Spleen (tissue), 13 donors: ENCODE measurements at places on chromosomes 4 and X. TPM values are rescaled to one million over a fixed set of nuclear protein-coding genes. Genes with fewer than 3 reads are reported as not detected.
A peak's percentile ranks its signal among the peaks of the same experiment; 100 is the strongest.

GRCh38 chr4:173482330-173482931 is 47.6 kb downstream of the HAND2 start:
- DNase-seq = no peak

The NAP1L2 gene
- total RNA-seq = 3.8 TPM

GRCh38 chrX:103658681-103659433 is 27.6 kb downstream of the MORF4L2 start:
- DNase-seq = no peak

The POLN gene
- total RNA-seq = 3.4 TPM

The KLKB1 gene
- total RNA-seq = 2.2 TPM

DNA sequence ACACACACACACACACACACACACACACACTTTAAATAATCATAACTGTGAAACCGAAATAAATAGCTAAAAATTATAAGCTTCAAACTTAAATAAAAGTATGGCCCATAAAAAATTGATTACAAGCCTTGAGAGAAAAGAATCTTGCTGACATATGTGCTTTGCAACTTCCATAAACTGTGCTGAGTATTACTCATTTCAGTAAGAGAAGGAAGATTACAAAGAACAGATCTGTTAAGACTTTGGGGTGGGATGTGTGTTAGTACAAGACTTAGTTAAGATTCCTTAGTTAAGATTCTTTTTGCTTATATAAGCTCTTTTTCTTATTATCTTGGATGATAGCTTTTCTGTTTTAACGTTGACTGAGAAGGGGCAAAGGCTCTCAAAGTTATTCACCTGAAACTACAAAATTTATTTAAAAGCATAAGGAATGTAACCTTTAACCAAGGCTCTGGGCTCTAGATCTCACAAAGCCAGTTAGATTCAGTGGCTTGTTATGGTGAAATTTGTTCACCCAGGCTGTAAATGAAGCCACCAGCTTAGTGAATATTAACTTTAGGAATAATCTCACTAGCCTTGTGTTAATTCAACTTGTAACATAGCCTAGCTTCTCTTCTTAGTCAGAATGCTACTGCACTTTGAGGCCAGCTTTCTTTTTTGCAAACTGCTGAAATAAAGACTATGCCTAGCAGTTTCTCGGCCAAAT is 58.2 kb downstream of the ARSJ start:
- DNase-seq = no peak

- DNase-seq = peak; percentile 74
Observed at GRCh38 chrX:149825424-149825823, 43.7 kb downstream of the MAGEA9 start.

- no peak for DNase-seq
Observed at GRCh38 chr4:121989715-121990114, 37.9 kb upstream of the TRPC3 start.

- DNase-seq = no peak
Observed at GRCh38 chr4:101171747-101172146, 175.6 kb downstream of the PPP3CA start.

DNA sequence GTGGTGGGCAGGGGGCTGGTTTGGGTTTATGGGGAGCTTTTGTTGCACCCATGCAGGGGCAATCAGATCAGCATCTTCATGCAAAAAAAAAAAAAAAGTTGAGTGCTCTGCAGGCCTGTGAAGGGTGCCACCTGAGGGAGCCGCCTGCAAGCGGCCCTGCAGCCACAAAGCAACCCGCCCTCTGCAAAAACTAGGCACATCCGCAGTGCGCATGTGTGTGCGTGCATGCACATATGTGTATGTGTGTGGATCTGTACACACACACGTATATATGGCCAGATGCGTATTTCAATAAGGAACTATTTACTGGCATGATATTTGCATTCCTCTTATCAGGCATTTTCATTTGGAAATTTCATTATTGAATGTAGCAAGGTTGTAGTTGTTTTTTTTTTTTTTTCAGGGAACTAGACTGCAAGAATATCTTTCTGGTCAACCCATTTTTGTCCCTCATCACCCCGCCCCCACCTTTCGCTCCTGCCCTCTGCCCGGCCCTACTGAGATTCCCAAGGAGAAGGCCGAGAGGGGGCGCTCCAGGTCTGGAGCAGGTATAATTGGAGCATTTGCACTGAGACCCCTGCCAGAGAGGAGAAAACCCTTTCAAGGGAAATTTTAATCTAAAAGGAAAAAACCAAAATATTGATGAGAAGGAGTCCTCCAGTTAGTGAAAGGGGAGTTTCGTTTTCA is 18.1 kb downstream of the CCNQ start:
- no peak for DNase-seq

The ADH1A gene
- 1.2 TPM for total RNA-seq

GRCh38 chr4:123484291-123484926 is 87.8 kb downstream of the SPRY1 start:
- no peak for DNase-seq

GRCh38 chr4:97238956-97239666 is 904.2 kb downstream of the STPG2 start:
- DNase-seq = no peak

GRCh38 chrX:69807400-69807799 is 191.5 kb downstream of the EDA start:
- DNase-seq = no peak

DNA sequence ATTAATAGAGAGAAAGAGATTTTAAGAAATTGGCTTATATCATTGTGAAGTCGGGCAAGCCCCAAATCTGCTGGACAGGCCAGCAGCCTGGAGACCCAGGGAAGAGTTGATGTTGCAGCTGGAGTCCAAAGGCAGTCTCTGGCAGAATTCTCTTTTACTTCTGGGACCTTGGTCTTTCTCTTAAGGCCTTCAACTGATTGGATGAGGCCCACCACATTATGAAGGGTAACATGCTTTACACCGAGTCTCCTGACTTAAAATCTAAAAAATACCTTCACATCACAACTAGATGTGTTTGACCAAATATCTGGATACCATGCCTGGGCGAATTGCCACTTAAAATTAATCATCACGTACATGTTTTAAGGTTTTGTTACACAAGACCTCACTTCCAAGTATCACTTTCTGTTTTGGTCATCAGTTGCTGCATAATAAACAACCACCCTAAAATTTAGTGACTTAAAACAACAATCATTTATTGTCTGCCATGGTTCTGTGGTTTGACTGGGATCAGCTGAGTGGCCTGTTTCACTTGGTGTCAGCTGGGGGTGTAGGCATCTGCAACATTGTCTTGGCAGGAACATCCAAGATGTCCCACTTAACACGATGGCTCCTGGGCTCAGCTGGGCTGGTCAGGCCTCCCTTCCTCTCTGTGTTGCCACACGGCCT is 3.4 kb downstream of the CD38 start:
- no peak for DNase-seq

- DNase-seq = no peak
Observed at GRCh38 chr4:98162696-98163095, 19.4 kb upstream of the STPG2 start.

GRCh38 chrX:48460606-48461005 is 9.5 kb downstream of the SLC38A5 start:
- no peak for DNase-seq

DNA sequence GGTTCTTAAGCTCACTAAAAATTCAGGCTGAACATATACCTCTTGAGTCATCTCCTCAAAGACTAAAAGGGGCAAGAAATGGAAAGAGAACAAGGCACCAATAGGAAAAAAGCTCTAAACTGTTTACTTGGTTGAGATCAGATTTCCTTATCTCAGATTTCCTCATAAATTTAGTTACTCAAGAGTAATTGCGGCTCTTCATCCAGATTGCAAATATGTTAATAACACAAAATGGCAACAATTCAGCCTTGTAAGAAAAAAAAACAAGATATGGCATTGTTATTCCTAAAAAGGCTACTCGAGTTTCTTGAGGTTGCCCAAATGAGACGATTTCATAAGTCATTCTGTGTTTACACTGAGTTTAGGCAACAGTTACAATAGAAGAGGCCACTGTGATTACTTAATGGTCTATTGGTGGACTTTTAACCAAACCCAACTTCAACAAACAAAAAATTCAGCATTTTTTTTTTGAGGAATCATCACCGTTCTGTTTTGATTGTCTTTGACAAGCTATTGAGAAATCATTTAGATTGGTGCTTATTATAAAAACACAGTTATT is 97.9 kb upstream of the PDHA1 start:
- no peak for DNase-seq

DNA sequence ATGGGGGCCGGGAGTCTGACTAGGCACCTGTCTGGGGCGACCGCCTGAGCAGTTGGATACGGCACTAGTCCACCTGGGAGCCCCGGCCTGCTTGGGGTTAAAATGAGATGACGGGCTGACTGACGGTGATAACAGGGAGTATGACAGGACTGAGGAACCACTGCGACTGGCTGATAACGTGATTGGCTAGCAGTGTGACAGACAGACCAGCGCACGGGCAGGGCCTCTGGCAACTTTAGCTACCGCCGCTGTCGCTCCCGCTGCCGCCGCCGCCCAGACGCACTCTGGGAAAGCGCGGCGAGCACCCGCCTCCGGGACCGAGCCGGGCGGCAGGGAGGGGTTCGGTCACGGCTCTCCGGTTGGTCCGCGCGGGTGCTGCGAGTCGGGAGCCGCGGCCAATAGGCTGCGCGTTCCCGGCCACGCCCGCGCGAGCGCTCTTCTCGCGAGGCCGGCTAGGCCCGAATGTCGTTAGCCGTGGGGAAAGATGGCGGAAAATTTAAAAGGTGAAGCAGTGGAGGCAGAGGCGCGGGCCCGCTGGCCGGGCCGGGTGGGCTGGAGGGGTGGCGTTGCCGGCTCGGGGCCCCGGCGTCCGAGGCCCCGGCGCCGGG is at the start of gene SUV39H1:
Gene SUV39H1, plus strand, starts transcription at position 434 of the 608 bp plus-strand sequence. Its CDS starts 51 bp downstream, at position 485.
- DNase-seq = peak; percentile 96

DNA sequence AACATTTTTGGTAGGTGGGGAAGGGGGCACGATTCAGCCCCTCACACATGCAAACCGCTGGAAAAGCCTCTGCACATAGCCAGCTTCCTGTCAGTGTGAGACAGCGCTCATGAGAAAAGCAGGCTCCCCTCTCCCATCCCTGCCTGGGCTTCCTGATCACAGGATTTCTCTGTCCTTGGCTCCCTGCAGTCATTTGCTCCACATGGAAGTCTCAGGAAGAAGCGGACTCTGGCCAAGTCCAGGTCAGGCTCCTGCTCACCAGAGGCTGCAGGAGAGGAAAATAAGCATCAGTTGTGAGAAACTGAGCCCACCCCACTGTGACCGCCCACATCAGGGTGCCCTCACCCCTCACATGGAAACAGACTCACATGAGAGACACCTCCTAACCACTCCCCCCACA is 664.3 kb upstream of the TENM3 start:
- DNase-seq = no peak

DNA sequence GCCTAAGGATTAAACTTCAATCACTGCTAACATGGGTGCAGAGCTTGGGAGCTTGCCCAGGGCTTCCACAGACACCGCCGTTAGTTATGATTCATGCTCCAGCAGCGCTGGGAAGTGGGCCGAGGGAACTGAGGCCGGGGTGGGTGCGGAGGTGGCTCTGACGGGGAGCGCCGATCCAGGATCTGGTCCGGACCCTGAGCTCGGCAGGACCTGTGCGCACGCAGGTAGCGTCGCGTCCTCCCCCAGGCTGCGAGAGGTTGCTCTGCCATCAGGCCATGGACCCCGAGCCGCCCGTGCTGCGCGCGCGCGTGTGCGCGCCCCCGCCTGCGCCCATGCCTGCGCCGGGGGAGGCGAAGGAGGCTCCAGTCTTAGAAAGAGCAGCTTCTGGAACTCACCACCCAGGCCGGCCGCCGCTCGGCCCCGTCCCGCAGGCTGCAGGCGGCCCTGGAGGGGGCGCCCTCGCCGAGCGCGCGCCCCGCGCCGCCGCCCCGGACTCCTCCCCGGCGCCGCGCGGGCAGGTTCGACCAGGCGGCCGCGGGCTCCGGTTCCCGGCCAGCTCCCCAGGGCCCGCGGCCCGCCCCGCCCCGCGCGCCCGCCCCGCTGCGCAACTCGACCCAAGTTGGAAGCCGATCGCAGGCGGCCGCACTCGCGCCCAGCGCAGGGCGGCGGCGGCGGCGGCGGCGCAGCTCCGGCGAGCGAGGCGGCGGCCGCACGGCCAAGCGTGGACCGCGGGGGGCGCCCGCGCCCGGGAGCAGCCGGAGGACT is 732 bp upstream of the ADRA2C start:
- DNase-seq = no peak

DNA sequence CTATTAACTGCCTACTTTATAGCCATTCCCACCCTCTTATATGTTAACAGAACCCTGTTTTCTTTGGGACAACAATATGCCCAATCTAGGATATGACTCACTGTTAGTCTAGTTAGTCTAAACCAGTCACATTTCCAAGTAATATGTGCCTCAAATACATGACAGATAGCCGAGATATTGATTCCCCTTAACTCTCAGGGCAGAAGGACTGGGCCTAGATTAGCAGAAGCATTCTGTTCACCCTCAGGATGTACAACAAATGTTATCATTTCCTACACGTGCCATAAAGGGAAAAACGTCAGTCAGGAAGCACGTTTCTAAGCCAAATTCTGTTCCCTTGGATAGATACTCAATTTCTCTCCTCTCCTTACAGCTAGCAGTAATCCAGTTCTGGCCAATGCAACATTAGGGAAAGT is 114.1 kb downstream of the SLC10A7 start:
- DNase-seq = no peak

The GAGE12E gene
- not detected for total RNA-seq

- no peak for DNase-seq
Observed at GRCh38 chrX:39063702-39064101, 262.4 kb downstream of the MID1IP1 start.

DNA sequence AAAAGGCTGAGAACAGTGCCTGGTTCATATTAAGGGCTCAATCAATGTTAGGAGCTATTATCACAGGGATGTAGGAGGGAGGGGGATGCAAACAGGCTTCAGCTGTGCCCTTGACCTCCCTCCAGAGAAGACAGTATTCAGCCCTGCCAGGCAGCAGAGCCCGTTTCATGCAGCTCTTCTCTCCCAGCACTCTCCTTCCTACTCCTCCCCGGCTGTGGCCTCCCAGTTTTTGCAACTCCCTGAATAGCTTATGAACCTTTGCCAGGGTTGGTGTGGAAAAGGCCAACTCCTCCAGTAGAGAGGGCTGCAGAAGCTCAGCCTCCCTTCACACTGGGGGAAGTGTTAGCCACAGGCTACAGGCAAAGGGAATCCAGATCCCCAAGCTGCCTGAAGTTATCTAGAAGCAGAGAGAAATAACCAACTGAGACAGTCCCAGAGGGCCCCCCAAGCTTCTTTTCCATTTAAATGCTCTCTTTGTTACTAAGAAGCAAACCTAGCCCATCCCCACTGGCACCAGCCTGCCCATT is 31.7 kb upstream of the APLN start:
- DNase-seq = no peak

DNA sequence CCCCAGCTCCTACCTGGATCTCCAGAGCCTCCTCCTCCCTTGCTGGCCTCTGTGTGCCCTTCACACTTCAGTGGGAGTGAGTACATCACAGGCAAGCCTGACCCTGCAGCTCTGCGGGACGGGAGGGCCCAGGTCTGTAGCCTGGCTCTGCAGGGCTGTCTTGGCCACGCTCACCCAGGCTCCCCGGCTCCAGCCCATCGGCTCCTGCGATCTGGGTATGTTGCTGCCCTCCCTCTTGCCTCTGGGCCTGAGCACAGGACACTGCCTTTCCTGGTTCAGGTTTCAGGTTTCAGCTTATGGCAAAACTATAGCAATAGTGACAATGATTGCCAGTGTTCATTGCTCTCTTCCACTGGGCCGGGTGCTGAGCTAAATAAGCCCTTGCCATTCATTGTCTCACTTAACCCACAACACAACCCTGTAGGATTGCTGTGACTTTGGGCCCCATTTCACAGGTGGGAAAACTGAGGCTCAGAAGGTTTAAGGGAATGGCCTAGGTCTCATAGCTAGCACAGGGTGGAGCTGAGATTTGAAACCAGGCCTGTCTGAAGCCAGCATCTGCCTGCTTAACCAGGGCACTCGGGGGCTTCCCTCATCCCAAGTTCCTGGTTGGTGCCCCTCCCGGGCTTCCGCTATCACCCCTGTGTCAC is 44.6 kb upstream of the SORCS2 start:
- DNase-seq = no peak

GRCh38 chrX:73817393-73818199 is 254.6 kb downstream of the CHIC1 start:
- DNase-seq = no peak

The HSFX1 gene
- total RNA-seq = 4.0 TPM
